Right kidney (tissue), 9 donors: ENCODE measurements at places on chromosomes 6 and 20.

- no peak for DNase-seq
Measured at GRCh38 chr6:44042989-44043478, 84.2 kb downstream of the MRPL14 start.

GRCh38 chr6:109045493-109045892, 49.2 kb downstream of the SESN1 start:
- no peak for DNase-seq

- no peak for DNase-seq
Measured at GRCh38 chr6:50654155-50654554, 59.2 kb upstream of the TFAP2D start.

- DNase-seq: no peak
Measured at GRCh38 chr20:46990017-46990595, 95.5 kb downstream of the EYA2 start.

DNA sequence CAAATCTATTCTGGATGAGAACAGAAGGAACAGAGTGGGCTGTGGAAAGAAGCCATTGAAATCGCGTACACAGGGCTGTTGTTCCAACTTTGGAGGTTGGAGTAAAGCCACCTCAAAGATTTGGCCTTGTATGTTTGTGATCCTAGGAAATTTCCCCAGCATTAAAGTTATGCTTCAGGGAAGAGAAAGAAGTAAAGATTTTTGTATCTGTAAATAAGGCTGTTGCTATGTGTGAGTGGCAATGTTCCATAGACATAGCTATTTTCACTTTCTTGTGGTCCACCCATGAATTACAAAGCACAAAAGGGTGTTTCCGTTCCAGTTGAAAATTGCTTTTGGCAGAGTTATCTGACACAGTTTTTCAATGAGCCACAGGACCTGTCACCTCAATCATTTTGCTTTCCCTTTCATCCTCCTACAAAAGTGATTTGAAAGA, 321.3 kb downstream of the TFAP2B start:
- no peak for DNase-seq

- no peak for DNase-seq
Measured at GRCh38 chr6:45815466-45816125, 200.1 kb downstream of the CLIC5 start.

- no peak for DNase-seq
Measured at GRCh38 chr6:138862456-138862855, 66.6 kb downstream of the ECT2L start.

- DNase-seq: no peak
Measured at GRCh38 chr20:36645998-36646397, at the start of gene SLA2. SLA2 (minus strand) TSS chr20:36646196; CDS start chr20:36641335, 4,861 bp downstream.

DNA sequence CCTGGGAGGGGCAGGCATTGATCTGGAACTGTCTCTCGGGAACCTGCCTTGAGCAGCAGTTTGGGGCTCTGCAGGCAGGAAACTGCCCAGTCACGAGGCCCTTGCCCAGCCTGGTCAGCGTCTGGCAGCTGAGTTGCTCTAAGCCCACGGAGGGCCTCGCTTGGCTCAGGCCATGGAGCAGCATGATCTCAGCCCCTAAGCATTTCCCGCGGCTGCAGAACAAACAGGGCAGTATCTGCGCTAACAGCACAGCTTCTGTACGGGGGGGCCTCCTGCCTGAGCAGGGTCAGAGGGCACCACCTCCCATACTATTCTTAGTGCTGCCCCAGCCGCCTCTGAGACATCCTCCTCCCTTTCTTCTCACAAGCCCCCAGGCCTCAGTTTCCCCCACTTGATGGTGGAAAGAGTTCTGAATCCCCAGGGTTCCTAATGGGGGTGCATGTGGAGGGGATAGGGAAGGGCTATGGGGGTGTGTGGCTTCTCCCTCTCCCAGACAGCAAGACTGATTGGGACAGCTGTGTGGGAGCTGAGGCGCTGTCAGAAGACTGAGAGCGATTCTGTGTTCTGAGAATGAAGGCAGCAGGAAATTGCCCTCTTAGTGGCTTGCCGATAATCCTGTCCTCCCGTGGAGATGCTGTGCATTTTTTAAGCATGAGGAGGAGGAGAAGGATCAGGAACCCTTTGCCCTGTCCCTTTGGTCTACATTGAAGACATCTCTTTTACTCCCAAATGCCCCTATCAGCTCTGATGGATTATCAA, 46.4 kb downstream of the MOCS1 start:
- peak; percentile 42 for DNase-seq
